ENCODE measurements at places on chromosomes 5 and 9.

- DNase-seq: peak; percentile 16
Measured at GRCh38 chr9:132973713-132974112, 4.8 kb upstream of the GFI1B start.

GRCh38 chr5:178419651-178420050 is 170.5 kb downstream of the COL23A1 start:
- DNase-seq: no peak

GRCh38 chr9:14428781-14429230 is 114.9 kb upstream of the NFIB start:
- DNase-seq: peak; percentile 74

DNA sequence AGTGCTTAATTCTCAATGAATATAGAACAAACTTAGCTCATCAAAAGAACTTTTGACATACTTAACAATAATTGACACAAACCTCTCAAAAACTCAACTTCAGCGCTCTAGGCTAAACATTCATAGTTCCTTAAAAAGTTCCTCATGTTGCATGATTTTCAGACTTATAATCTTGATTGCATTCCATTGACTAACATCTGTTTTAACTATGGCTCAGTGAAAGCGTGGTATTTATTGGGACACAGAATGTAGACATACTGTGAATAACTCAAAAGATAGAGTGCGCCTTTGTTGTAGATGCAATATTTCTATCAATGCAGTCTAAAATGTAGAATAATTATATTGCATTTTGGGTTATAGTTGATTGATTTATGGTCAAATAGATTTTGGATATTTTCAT is 227.1 kb upstream of the HAPLN1 start:
- peak; percentile 38 for DNase-seq

DNA sequence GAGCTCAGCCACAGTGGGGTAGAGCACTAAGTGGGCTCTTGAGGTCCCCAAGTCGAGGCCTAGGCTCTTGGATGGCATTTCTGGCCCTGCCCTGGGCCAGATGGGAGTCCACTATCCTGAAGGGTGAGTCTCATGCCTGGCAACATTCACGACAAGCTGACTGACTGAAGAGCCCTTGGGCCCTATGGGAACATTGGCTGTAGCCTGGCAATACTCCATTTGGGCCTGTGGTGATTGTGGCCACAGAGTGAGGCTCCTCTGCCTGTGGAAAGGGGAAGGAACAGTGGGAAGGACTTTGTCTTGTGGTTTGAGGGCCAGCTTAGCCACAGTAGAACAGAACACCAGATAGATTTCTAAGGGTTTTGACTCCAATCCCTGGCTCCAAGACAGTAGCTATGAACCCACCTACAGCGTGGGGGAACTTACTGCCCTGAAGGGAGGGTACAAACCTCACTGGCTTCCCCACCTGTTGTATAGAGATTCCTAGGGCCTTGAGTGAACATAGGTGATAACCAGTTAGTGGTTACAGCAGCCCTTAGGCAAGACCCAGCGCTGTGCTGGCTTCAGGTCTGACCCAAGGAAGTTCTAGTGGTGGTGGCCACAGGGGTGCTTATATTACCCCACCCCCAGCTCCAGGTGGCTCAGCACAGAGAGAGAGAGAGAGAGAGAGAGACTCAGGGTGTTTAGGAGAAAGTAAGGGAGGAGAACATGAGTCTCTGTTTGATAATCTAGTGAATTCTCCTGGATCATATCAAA is 72.4 kb downstream of the KIAA0825 start:
- no peak for DNase-seq

- DNase-seq: peak; percentile 51
Measured at GRCh38 chr9:87640385-87640795, 85.5 kb upstream of the CTSL start.

GRCh38 chr5:64625678-64626077 is 64.6 kb upstream of the SHISAL2B start:
- peak; percentile 58 for DNase-seq

DNA sequence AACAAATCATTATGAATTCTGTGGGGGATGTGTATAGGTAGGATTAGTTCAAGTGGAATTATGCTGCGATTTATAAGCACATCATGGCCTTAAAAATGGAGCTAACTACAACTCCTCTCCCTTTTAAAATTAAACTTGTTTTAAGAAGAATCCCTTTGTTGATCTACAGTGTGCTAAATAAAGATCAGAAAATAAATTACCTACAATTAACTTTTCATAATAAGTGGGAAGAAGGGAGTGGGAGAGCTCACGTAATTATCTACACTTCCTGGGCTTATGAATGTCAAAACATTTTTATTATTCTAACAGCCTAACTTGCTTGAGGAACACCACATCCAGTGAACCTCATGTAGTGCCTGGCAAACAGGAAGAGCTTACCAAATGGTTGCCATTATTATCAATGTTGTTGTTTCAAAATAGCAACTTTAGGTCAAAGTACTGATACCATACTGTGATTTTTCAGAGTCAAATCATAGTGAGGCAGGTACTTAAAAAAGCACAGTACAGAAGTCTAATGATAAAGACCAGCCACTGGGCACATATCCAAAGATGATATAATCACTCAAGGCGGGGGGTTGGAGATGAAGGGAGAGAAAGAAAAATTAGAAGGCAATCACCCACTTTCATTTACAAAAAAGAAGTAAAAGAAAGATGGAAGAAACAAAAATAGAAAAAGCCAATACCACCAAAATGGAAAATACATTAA is 174.0 kb downstream of the RAPGEF6 start:
- DNase-seq: peak; percentile 12

- no peak for DNase-seq
Measured at GRCh38 chr9:93082841-93083411, 13.1 kb upstream of the CARD19 start.

- DNase-seq: no peak
Measured at GRCh38 chr5:139050432-139050831, 147.7 kb downstream of the SIL1 start.

- DNase-seq: no peak
Measured at GRCh38 chr5:64147379-64147778, 18.3 kb upstream of the RNF180 start.

- DNase-seq: no peak
Measured at GRCh38 chr9:92974161-92974661, 26.9 kb downstream of the FGD3 start.

DNA sequence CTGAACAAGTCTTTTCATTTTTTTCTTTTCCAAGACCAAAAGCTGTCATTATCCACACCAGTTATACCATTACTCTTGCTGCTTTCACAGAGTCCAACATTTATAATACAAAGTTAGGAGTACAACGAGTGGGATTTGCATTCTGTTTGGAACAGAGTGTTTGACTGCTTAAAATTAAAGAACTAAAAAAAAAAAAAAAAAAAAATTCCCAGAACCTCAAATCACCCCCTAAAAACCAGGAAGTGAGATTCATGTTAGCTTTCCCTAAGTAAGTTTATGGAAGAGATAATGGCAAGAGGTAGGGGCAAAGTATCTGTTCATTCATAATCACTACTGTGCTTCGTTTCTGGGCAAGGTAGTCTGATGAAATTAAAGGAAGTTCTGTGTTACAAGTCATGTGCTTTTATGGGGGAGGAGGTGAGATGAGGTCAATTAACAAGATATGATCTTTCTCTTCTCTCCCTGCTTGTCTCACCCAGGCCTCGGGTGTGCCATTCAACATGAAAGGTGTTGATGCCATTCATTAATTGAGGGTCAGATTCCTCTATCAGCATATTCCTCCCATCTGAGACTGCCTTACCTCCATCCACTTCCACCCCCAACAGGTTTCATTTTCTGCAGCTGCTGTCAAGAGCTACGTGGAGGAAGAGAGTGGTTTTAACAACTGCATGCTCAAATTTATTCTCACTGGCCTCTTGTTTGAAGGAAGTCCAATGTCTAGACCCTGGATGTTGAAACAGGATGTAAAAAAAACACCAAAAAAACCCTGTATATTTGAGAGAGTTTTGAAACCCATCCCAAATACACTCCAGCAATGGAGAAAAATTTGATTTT is 58.1 kb downstream of the MARCHF3 start:
- no peak for DNase-seq

DNA sequence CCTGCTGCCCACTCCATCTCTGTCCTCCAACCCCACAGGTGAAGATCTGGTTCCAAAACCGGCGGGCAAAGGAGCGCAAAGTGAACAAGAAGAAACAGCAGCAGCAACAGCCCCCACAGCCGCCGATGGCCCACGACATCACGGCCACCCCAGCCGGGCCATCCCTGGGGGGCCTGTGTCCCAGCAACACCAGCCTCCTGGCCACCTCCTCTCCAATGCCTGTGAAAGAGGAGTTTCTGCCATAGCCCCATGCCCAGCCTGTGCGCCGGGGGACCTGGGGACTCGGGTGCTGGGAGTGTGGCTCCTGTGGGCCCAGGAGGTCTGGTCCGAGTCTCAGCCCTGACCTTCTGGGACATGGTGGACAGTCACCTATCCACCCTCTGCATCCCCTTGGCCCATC is 6.4 kb upstream of the SLC6A7 start:
- DNase-seq: no peak

DNA sequence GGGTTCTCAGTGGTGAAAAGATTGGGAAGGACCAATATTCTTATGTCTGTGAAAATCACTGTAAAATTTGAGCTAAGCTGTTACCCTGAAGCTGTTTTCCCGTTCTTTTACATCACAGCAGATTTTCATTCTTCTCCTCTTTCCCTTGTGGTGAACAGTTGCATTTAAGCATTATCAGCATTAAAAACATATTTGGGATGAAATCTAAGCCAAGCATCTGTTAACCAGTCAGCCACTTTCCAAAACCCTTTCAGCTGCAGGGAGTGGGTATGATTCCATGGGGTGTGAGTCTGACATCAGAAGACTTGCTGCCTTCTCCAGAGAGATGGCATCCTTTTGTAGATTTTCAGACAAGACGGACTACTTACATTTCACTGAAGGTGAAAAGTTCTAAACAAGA is 97.2 kb downstream of the TRIO start:
- peak; percentile 77 for DNase-seq

DNA sequence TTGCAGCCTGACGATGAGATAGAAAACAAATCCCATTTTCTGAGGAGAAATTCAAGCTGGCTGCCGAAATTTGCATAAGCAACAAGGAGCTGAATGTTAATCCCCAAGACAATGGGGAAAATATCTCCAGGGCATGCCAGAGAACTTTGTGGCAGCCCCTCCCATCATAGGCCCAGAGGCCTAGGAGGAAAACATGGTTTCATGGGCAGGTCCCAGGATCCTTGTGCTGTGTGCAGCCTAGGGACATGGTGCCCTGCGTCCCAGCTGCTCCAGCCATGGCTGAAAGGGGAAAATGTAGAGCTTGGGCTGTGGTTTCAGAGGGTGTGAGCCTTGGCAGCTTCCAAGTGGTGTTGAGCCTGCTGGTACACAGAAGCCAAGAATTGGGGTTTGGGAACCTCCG is 48.8 kb upstream of the MAN2A1 start:
- no peak for DNase-seq

- DNase-seq: peak; percentile 15
Measured at GRCh38 chr5:93874080-93874479, 132.7 kb upstream of the POU5F2 start.
